Heart right ventricle (tissue), 16 donors: ENCODE measurements at places on chromosomes 13 and 19.

DNA sequence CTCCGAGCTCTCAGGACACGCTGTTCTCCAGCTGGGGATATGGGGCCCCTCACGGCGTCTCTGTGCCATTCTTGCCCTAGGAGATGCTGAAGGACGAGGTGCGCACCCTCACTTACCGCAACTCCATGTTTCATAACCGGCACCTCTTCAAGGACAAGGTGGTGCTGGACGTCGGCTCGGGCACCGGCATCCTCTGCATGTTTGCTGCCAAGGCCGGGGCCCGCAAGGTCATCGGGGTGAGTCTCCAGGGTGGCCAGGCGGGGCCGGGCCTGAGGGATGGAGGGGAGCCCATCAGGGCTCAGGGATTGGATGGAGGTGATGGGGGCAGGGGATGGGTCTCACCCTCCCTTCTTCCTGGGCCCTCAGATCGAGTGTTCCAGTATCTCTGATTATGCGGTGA lies 4.8 kb downstream of the PRMT1 start:
- DNase-seq, result no peak

DNA sequence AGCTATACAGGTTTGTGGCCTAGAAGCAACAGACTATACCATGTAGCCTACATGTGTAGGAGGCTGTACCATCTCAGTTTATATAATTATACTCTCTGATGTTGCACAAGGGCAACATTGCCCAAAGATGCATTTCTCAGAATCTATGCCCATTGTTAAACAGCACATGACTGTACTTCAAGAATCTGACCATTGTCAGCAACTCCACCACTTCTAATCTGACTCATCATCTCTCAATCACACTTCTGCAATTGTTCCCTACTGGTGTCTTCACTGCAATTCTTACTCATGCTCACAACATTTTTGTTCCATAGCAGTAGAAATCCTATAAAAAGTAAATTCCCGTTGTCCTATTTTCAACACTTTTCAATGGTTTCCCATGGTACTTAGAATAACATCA lies 63.9 kb upstream of the ATXN8OS start:
- DNase-seq, result no peak

DNA sequence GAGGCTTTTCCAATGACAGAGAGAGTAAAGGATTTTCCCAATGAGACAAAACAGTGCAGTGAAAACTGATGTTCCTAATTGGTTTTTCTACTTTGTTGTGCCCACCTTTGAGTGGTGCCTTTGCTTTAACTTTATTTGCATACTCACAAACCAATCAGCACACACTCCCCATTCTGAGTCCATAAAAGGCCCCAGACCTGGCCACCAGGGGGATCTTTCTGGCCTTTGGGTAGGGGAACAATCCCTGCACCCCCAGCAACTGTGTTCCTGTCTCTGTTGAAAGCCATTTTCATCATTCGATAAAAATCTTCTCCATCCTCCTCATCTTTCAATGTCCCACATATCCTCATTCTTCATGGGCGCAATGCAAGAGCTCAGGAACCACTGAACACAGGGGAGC lies 252.8 kb downstream of the B3GLCT start:
- no peak for DNase-seq

DNA sequence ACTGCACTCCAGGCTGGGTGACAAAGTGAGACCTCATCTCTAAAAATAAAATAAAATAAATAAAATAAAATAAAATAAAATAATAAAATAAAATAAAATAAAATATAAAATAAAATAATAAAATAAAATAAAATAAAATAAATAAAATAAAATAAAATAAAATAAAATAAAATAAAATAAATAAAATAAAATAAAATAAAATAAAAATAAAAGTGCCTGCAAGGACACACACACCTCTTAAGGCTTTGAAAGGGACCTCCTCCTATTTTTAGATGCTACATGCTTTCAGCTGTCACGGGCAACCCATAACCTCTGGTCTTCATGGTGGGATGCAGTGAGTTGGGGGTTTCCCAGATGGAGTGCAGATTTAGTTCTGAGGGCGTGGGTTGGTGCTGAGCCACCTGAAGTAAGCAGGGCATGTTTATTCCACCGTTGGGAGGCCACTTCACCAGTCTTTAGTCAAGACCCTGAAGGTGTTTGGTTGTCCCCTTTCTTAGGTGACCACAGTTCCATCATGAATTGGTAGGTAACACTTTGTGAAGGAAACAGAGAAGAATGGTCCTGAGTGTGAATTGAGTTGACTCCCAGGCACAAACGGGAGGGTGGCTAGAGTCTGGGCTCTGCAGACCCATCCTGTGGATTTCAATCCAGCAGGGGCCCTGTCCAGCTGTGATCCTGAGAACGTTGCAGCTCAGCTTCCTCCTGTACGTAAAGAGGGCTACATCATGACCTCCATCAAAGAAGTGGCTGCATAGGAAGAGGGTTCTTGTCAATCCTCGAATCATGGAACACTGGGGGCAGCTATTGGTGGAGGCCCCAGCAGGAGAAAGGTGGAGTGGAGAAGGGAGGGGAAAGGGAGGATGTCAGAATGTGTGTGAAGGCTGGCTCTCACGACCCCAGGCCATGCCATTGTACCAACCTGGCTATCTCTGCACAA lies 234.2 kb downstream of the ZNF536 start:
- DNase-seq, result no peak

DNA sequence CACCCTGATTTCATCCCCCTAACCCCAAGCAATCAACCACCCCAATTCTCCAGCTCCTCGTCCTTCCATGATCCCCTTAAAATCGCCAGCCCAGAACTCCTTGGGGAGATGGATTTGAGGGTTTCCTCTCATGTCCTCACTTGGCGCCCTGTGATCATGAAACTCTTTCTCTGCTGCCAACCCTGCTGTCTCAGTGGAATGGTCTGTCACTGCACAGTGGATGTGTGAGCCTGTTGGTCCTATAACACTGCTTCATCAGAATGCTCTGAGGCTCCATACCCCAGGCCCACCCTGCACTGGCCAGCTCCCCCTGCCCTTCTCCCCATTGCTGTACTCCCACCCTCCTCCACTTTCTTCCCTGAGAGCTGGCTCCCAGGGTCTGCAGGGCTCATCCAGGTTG lies 12.6 kb upstream of the ZNF792 start:
- no peak for DNase-seq

DNA sequence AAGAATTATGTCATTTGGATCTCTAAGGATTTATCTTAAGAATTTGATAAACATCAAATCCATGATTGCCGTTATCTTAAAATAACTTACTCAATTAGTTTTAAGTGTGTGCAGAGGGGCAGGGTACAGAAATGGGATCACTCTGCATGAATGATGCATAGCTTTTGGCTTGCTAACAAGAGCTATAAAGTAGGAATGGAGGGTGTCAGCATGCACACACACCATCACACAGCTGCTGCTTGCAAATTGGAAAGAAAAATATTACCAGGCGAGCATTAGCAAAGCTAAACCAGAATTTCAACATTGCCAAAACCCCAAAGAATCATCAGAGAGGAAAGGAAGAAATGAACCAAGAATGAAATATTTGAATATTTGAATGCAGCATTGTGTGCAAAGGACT lies 580.6 kb downstream of the LMO7 start:
- DNase-seq, result no peak

DNA sequence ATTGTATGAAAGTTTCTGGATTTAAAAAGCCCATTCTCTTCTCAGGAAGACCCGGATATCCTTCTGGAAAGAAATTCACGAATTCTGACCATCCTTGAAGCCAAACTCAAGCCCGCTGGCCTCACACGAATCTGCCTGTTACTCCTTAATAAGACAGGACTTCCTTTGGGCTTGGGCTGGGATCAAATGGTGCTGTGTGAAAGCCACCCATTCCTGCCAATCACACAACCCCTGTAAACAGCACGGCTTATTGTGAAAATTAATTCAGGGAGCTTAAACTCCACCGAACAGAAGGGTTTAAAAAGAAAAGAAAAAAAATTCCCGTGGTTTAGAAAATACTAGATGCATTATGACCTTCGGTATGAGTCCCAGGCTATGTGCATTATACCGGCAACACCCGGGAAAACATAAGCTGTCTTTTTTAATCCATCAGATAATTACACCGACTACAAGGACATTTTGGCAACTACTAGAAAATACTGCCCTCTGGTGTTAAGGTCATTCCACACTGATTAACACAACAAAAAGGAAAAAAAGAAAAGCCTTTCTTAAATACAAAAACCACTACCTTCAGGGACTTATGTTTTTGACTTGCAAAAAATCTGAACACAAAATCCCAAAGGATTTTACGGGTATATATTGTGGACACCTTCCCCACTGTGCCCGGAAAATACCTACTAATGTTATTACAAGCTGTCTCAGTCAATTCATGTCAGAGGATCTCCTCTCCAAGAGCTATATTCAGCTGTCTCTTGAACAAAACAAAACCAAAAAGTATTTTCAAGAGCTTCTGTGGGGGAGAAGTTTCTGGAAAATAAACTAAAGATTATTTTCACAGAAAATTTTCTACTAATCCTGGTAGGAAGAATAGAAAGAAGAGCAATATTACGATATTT lies 76.0 kb upstream of the LSM14A start:
- no peak for DNase-seq

DNA sequence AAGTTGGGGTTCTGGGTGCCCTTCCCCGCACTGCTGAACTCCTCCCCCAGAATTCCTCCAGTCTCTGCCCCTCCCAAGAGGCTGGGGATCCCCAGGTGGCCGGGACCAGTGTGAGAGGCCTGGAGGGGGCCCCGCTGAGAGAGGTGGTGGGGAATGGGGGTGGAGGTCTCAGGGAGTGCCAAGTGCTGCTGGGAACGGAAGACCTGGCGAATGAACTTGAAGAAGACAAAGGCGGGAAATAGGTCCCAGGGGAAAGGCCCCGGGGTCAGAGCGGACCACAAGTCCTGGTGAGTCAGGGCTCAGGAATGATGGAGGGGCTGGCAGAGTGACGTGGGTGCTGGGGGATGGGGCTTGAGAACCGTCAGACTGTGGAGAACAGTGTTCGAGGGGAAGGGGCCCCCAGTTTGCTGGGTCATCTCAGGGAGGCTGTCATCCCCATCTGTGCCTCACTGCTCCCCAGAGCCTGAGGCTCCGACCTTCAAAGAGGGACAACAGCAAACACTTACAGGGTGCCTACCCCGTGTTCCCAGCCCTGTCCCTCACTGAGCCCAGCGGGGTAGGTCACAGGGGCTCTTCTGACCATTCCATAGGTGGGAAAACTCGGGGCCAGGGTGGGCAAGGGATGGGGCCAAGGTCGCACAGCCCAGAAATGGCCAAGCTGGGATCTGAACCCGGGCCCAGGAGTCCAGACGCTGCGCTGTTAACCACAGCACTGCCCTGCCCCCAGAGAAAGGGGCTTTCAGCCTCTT lies 16.0 kb upstream of the SEMA6B start:
- peak; percentile 70 for DNase-seq

DNA sequence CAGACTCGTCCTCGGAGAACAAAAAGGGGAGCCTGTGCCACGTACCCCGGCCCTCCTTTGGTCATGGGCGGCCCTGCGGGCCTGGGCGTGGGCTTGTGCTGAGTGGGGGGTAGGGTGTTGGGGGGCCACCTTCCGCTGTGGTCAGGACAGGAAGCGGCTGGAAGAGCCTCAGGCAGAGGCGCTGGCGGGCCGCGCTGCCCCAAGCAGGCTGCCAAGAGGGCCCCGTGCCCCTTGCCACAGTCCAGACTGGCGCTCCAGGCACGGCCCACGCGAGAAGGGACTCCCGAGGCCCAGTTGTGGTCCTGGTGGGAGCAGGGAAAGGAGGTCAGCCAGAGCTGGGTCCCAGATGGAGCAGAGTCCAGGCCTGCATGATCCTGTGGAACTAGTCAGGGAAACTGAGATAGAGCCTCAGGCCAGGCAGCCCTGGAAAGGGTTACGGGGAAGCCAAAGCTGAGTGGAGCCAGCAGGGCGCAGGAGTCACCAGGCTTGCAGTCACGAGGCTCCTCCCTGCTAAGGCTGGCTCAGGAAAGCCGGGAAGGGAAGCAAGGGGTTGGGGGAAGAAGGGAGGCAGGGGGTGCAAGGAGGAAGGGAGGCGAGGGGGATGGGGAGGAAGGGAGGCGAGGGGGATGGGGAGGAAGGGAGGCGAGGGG lies 135.0 kb downstream of the CRYL1 start:
- DNase-seq, result no peak

- no peak for DNase-seq
Observed at GRCh38 chr19:43778651-43779050, 2.1 kb downstream of the KCNN4 start.

GRCh38 chr13:25806264-25806974 lies 245.4 kb downstream of the SHISA2 start:
- no peak for DNase-seq

- no peak for DNase-seq
Observed at GRCh38 chr13:41282129-41282571, 18.8 kb upstream of the MTRF1 start.

- DNase-seq, result peak; percentile 67
Observed at GRCh38 chr13:99658261-99658991, 157.2 kb downstream of the TM9SF2 start.

GRCh38 chr13:113406321-113407102 lies 42.6 kb upstream of the GRTP1 start:
- DNase-seq, result no peak

GRCh38 chr19:655691-656090 lies 7.3 kb downstream of the RNF126 start:
- no peak for DNase-seq

DNA sequence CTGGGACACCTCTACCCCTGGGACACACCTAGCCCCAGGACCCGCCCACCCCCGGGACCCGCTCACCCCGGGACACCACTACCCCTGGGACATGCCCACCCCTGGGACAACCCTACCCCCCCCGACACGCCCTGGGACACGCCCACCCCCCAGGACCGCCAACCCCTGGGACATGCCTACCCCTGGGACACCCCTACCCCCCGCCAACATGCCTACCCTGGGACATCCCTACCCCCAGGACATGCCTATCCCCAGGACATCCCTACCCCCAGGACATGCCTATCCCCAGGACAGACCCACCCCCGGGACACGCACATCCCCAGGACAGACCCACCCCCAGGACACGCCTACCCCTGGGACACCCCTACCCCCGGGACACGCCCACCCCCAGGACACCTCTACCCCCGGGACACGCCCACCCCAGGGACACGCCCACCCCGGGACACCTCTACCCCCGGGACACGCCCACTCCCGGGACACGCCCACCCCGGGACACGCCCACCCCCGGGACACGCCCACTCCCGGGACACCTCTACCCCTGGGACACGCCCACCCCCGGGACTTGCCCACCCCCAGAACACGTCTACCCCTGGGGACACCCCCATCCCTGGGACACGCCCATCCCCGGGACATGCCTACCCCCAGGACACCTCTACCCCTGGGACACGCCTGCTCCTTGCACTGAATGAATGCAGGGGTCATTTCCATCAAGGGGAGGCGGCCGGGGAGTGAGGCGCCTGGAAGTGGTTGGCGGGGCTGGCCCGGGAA lies 32.3 kb downstream of the ADPRHL1 start:
- no peak for DNase-seq

DNA sequence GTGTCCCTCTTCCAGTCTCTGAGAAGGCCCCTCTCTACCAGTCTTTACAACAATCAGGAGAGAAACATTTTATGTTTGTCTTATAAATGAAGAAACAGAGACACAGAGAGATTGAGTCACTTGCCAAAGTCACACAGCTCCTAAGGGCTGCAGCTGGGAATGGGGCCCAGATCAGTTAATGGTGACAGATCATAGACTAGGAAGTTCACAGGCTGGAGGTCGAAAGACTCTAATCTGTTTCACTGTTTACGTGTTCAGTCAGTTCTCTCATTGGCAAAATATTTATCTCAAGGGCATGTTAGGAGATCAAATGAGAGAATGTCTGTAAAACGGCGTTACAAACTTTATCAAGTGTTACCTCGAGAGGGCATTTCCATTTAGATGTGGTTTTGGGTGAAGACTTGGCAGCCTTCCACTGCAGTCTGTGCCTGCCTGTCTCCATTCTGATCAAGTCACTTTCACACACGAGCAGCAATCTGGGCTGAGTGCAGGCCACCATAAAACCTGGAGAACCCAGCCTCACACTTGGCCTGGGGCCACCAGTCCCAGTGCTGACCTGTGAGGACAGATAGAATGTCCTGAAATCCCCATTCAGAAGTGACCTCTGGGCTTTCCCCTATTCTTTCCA lies 65.1 kb downstream of the SIAH3 start:
- peak; percentile 16 for DNase-seq
